ENCODE measurements at places on chromosomes 12 and 14.
A peak's percentile ranks its signal among the peaks of the same experiment; 100 is the strongest.

DNA sequence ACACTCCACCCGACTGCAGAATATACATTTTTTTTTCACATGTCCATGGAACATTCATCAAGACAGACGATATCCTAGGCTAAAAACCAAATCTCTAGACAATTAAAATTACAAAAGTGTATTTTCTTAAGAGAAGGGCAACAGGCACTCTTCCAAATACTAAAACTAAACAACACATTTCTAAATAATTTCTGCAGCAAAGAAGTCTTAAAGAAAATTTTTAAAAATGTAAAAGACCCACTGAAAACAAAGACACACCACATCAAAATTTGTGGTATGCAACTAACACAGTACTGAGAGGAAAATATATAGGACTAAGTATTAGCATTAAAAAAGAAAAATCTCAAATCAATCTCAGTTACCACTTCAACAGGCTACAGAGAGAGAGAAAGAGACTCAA lies 570.0 kb downstream of the SLC16A7 start:
- DNase-seq, result no peak

DNA sequence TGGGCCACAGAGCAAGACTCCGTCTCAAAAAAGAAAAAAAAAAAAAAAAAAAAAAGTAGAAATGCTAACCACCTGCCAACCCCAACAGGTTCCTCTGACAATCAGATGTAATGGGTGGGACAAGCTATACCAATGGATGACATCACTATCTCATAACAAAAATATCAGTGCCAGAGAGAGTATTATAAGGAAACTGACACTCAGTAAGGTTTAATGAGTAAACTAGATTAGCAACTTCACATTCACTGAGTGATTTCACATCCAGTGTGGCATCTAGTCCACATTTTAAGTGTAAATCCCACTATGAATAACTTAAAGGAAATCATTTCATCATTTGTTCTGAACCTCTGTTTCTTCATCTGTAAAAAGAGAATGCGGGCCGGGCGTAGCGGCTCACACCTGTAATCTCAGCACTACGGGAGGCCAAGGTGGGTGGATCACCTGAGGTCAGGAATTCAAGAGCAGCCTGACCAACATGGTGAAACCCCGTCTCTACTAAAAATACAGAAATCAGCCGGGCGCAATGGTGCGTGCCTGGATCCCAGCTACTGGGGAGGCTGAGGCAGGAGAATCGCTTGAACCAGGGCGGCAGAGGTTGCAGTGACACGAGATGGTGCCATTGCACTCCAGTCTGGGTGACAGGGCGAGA lies 1.8 kb downstream of the SART3 start:
- no peak for DNase-seq

- no peak for DNase-seq
Measured at GRCh38 chr12:109568486-109568885, 4.8 kb downstream of the MMAB start.

- DNase-seq, result no peak
Measured at GRCh38 chr12:4283512-4284255, 10.1 kb downstream of the CCND2 start.

DNA sequence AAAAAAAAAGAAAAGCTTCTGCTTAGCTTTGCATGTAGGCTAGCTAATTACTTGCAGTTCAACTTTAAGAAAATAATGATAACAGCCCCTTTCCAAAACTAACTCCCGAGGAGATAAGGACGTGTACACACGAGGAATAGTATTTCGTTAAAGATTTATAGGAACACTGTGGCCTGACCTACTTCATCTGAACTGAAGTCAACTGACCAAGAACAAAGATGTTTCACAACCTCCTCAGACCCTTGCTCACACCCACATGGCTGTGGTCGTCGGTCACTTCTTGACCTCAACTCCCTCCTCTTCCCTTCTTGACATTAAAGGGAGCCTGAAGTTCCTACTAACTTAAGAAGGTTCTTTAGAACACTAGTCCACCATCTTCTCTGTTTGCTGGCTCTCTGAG lies 25.3 kb upstream of the FAM181A start:
- no peak for DNase-seq

GRCh38 chr14:61330511-61330910 lies 9.1 kb downstream of the PRKCH start:
- DNase-seq, result no peak

DNA sequence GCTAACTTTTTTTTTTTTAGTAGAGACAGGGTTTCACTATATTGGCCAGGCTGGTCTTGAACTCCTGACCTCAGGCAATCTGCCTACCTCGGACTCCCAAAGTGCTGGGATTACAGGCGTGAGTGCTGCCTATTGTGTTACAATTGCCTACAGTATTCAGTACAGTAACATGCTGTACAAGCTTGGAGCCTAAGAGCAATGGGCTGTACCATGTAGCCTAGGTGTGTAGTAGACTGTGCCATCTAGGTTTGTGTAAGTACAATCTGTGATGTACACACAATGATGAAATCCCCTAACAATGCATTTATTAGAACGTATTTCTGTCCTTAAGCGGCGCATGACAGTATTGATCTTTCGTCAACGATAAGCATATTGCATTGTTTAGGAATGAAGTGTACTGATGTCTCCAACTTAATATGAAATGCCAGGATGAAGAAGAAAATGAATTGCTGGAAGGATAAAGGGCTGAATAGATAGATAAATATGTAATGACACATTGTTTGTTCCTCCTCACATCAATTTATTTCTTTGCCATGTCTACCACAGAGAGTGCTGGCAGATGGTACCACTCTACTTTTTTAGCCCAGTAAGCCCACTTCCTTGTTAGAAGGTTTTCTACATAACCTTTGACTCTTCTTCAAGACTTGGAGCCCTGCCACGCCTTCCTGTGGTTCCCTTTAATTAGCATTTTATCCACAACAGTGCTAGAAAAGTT lies 467.5 kb downstream of the VRK1 start:
- no peak for DNase-seq

DNA sequence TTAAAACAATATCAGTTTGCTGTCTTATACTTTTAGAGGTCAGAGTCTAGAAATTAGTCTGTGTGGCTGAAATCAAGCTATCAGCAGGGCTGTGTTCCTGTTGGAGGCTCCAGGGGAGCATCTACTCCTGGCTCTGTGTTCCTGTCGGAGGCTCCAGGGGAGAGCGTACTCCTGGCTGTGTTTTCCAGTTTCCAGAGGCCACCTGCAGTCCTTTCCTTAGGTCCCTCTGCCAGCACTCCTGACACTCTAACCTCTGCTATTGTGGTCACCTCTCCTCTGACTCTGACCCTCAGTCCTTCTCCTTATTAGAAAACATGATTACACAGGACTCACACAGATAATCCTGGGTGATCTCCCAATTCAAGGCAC lies 1140.7 kb upstream of the TMEM132C start:
- DNase-seq, result no peak

GRCh38 chr14:96243785-96244184 lies 12.2 kb upstream of the BDKRB1 start:
- DNase-seq, result no peak

GRCh38 chr12:54053751-54054741 lies at the start of gene HOXC4:
Gene HOXC4, plus strand, starts transcription at chr12:54053835. Its CDS starts 88 bp downstream, at chr12:54053923.
- peak; percentile 64 for DNase-seq

DNA sequence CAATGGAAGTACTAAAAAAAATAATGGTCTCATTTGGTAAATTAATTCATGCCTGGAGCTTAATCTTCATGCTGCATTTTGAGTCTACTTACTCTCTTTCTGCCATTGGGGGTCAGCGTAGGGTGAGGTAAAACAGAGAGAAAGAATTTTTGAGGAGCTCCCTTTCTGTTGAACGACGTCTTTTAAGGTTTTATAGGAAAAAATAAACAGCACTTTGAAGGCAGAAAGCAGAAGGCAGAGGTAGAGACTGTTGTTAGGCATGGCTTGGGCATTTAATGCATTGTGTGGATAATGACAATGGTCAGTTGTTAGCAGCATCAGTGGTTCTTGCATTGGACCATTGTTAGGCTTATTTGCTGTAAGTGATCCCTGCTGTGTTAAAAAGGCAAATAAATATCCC lies 557.2 kb upstream of the STXBP6 start:
- no peak for DNase-seq

DNA sequence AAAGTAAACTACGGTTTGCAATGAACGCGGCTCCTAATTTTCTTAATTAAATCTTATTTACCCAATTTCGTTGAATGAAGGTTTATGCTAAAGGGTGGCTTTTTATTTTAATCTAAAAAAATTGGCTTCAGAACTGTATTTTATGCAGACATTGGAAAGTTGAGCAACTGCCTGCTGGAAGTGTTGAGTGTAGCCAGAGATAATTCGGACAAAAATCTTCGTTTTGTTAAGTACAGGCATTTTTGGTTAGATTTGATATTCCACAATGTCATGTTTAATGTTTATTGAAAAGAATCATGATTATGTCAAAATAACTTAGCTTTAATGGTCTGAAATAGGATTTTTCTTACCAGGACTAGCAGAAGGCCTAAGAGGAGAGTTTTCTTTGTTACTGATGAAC lies 875 bp downstream of the IRAK3 start:
- DNase-seq, result no peak

DNA sequence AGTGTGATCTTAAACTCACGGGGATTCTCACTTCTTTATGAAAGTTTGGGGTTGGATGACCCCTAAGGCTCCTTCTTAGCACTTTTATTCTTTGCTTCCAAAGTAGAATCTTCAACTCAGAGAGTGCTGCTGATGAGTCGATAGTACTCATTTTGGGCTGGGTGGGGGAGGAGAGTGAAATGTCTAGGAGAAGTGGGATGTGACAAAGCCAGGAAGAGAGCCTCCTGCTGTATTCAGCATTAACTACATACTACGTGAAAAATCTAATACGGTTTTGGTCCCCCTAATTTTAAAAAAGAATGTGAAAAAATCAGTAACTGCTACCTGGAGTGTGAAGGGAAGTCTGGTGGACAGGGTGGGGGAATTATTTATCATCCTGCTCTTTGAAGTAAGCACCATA lies 148.3 kb downstream of the SAMD4A start:
- no peak for DNase-seq

DNA sequence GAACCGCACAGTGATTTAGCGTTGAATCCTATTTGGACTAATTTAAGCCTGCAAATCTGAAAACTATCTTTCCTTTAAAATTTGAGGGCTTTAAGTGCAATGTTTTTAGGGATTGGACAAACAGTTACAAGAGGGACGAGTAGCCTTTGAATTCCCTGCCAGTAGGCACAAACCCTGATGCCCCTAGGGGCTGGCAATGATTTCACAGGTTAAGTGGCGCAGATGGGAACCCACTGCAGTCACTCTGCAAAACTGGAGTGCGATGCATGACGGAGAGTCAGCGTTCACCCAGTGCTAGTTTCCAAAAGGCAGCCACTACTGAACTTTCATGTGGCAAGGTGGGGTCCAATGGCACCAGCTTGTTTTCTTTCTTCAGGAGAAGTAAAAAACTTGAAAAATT lies 99.4 kb upstream of the FRMD6 start:
- DNase-seq, result no peak

DNA sequence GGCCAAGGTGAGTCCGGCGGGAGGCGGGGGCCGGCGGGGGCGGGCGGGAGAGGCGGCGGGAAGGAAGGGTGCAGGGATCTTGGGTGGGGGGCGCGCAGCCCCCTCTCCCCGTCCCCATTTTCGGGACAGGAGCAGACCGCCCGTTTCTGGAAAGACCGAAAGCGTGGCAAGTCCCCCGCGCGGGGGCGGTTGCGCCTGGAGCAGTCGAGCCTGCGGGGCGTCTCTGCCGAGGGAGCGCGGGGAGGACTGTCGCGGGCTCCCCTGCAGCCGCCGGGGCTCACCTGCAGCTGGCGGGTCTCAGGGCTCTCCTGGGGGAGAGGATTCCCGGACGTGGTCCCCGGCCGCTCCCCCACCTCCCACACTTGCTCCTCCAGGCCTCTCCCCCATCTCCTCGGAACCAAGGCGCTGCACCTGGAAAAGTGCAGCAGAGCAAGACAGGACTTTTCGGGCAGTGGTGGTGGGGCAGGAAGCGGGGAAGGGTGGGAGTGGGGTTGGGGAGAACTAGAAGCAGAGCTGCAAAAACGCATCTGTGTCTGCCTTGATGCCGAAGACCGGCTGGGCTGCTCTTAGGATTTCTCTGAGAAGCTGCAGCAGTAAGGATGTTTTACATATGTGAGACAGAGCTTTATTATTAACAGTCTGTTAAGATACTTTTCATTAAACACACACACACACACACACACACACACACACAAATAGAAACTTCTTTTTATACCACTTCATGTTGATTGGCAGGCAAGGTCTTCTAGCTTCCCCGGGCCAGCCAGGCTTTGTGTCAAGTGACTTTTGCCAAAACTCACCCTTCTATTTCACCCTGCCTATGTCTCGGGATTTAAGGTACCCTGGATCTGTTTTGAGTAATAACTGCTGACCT lies 677 bp downstream of the C12orf75 start:
- DNase-seq, result peak; percentile 65

GRCh38 chr12:52032446-52032803 lies 18.8 kb upstream of the NR4A1 start:
- DNase-seq, result no peak

- no peak for DNase-seq
Measured at GRCh38 chr12:65918021-65918420, 93.7 kb downstream of the HMGA2 start.

- no peak for DNase-seq
Measured at GRCh38 chr12:8917031-8917430, 2.7 kb downstream of the PHC1 start.

DNA sequence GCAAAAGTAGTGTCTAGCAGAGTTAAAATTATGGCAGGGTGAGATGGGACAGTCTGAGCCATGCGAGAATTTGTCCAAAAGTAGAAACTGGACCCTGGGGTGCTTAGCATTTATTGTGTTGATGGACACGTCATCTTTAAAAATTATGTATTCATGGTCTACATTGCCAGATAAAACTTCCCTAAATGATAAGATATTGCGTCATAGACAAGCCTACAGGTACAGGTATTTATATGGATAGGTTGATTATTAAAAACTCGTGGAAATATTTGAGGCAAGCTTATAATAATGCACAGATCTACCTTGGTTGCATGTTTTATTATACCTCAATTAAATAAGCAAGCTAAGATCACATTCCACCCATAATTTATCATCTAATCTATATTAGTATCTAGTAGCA lies 196.0 kb upstream of the PDZRN4 start:
- DNase-seq, result no peak

GRCh38 chr14:54609576-54609975 lies 42.6 kb downstream of the SAMD4A start:
- DNase-seq, result no peak

DNA sequence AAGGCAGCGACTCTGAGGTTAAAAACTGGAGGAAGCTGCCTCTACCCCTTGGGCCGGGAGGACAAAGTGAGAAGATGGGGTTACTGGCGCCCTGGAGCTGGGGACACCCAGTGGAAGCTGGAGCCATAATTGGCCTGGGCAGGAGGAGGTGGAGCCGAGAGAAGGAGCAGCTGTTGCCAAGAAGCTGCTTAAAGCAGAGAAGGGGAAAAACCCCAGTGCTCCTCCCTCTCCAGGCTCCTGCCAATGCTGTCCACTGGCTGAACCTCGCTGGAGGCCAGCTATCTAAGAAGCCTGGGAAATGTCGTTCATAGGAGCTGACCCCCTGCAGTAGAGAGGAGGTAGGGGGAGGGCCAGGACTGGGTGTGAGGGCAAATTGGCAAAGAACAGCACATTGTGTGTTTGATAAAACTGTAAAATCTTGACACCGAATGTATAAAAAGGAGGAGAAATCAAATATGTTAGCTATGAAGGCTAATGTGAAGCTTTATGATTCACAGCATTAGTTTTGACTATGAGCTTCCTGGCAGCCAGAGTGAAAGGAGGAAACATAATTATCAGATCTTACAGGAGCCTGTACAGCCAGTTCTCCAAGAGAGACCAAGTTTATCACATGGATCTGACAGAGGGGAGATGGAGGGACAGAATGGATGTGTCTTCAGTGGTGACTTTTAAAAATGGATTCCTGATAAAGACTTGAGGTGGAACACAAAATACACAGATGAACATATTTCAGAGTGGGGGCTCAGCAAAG lies 9.5 kb downstream of the HHIPL1 start:
- peak; percentile 35 for DNase-seq

Data from small intestine (tissue), 16 donors.